ENCODE measurements at places on chromosomes 11 and 22. TPM values are rescaled to one million over a fixed set of nuclear protein-coding genes. Genes with fewer than 3 reads are reported as not detected.

DNA sequence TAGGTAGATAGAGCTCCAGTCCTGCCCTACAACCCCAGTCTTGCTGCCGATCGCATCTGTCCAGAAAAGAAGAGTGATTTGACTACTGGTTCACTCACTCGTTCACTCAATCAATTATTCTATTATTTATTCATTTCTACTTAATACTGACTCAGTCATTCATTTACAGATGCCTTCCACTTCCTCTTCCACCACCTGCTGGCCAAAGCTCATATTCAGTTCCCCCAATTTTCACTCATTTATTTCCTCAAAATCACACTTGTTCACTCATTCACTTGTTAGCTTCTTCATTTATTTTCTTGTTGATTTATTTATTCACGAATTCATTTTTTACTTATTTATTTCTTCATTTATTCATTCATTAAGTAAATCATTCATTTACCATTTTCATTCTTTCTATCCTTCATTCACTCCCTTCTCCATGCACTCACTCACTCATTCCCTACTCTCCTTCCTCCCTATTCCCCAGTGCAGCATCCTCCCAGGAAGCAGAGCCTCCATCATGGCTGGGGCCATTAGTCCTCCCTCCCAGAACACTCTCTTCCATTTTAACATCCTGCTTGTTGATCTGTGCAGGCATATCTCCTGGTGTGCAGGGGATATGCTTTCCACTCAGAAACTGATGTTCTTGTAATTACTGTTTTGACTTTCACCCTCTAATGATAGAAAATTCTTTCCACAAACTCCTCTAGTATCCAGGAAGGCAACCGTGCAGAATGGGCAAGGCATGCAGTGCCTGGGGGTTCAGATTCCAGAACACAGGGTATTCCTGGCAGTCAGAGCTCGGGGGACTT, 281.0 kb downstream of the TENM4 start:
- DNase-seq = no peak

DNA sequence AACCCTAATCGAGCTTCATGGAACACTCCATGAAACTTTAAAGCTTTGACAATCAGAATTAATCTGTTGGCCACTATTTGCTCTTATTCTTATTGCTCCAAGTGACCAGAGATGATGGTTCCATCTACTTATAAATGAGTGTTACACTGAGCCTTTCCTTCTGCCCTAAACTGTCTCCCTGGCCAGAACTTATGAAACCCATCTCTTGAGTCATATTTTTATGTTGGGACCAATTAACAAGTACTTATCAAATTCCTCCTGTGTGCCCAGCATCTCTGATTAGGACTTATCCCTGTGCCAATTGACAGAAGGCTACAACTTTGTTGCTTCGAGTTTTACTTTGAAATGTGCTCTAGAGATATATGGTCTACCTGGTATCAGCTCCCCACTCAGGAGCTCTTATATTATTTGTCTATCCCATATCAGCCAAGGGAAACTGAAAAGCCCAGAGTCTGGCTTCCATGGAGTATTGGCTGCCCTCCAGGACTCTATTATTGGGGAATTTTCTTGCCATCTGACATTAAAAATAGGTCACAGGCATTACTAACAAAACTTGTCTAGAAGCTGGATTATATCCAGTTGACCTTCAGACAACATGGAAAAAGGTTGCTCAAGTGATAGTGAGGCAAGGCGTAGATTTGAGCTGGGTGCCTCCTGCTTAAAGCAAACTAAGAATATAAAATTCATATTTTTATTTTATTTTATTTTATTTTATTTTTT, 8.8 kb downstream of the KREMEN1 start:
- DNase-seq = no peak

DNA sequence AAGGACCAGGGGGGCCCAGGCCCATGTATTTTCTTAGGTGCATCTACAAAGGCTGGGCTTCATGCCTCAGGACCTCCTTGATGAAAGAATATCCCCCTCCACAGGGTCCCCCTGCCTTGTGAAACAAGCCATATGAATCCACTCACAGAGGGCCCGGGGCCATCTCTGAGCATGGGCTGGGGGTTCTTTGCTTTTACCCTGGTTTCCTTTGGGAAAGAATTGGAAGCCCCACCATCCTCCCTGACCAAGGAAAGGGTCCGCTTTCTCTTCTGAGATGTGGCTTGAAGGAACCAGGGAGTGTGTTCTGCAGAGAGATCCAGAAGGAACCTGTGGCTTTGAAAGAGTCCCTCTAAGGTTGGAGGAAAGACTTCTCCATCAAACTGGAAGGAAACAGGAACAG, 9.2 kb upstream of the ANO1 start:
- DNase-seq = no peak

Gene KREMEN1
- 0.16 TPM for total RNA-seq

Gene SYT8
- not detected for total RNA-seq

Gene ARSA
- 28.8 TPM for total RNA-seq

Gene GAL3ST1
- total RNA-seq = not detected

GRCh38 chr11:87454241-87454640, 416.5 kb downstream of the TMEM135 start:
- DNase-seq = no peak

Gene BTBD18
- not detected for total RNA-seq

DNA sequence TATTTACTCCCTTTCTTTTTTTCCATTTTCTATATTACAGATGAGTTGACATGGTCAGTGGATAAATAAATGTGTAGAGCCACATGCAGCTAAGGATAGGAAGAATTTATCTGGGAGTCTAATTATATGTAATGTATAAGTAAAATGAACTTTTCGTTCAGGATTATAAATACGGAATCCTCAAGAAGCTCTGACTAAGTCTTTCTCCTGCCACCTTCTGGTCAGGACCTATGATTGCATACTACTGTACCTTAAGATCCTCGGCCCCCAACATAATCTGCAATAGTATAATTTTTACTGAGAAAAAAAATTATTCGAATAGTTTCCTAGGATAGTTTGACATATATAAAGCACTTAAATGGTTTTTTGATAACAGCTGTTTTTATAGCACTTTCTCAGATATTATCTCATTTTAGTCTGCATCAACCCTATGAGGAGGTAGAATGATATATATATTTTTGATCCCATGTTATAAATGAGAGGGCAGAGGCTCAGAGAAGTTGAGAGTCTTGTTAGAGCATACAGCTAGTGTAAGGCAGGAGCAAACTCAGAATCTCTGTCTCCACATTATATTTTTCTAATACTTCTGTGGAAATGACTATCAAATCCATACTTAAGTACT, 36.1 kb downstream of the CCDC90B start:
- peak; percentile 33 for DNase-seq

Gene CDCA5
- 129 TPM for total RNA-seq

Measured in activated CD8-positive, alpha-beta T cell treated with anti-CD3 and anti-CD28 coated beads, Interleukin-2, amount 10 ng/mL, durations not matched to agents 7 days and 5 days (primary cell).